Lower lobe of right lung (tissue), 2 donors: ENCODE measurements at places on chromosomes 16 and 17. TPM values are rescaled to one million over a fixed set of nuclear protein-coding genes. Genes with fewer than 3 reads are reported as not detected.

The SECTM1 gene
- 44.5 TPM for total RNA-seq

DNA sequence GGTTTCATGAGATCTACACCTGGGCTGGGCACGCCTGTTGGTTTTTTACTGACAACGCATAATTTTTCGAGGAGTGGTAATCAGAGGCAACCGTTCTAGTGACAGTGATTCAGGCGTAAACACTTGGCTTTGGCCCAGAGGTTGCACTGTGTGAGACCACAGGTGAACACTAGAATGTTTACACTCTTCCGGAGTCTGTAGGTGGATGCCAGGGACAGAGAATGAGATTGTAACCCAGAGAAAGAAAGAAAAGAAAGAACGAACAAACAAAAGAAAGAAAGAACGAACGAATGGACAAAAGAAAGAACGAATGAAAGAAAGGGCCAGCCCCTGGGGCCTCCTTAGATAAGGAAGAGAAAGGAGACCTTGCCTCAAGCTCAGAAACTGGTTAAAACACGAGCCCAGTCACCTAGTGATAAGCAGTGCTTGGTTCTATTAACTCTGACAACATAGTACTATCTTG is 113.2 kb downstream of the PRKCB start:
- no peak overlapping the region for H3K4me3 ChIP-seq
- H3K36me3 ChIP-seq = no peaks in the 10 kb centered on the region
- DNase-seq = no peak
- H3K4me1 ChIP-seq = peaks cover 14% of the 10 kb centered on the region
- no peak overlapping the region for H3K27ac ChIP-seq
- H3K27me3 ChIP-seq = no peaks in the 10 kb centered on the region

GRCh38 chr17:6213859-6214258 is 143.7 kb downstream of the WSCD1 start:
- H3K4me3 ChIP-seq = no peak overlapping the region
- H3K27me3 ChIP-seq = no peaks in the 10 kb centered on the region
- no peak for DNase-seq
- H3K36me3 ChIP-seq = no peaks in the 10 kb centered on the region
- H3K27ac ChIP-seq = no peak overlapping the region
- no peaks in the 10 kb centered on the region for H3K4me1 ChIP-seq

The FBXW10 gene
- total RNA-seq = 0.27 TPM

The TBC1D3H gene
- total RNA-seq = not detected
